ENCODE measurements at places on chromosomes 11 and 22.

- H3K4me1 ChIP-seq, result no peaks in the 10 kb centered on the region
- H3K36me3 ChIP-seq, result no peaks in the 10 kb centered on the region
- no peak overlapping the region for H3K4me3 ChIP-seq
- H3K27ac ChIP-seq, result no peak overlapping the region
- H3K27me3 ChIP-seq, result no peaks in the 10 kb centered on the region
Measured at GRCh38 chr22:44074337-44074984, 50.4 kb downstream of the PARVB start.

DNA sequence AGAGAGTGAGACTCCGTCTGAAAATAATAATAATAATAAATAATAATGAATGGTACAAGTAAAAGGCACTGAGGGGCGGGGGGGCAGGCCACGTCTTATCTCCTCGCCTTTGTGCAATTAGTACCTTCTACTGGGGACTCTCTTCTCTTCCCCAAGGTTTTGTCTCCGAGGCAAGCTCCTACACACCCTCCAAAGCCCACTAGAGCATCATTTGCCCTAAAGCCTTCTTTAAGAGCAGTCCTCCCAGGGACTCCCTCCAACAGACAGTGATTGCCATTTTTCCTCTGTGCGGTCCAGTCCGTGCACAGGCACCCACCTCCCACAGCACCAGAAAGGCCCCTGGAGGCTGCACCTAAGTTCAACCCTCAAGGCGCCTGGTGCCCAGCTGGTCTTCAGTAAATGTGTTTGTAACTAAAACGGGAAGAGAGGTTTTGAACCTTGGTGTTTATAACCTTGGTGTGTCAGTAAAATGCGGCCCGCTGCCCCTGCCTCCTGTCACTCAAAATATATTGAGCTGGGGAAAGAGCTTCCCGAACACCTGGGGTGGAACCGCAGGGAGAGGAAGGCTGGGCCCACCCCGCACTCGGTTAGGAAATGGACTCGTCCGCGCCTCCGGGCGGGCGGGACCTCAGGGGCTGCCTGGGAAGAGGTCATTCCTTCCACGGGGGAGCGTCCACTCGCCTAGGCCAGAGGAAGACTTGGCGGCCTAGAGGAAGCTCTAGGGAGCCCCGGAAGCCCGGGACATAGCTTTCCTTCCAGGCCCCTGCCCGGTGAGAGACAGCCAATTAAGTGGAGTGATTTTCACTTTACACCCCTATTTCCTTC is 4.7 kb upstream of the KDELR3 start:
- peak; percentile 61 for DNase-seq
- no peaks in the 10 kb centered on the region for H3K36me3 ChIP-seq
- no peak overlapping the region for H3K27ac ChIP-seq
- peak overlapping the region; percentile 1 for H3K4me3 ChIP-seq
- no peaks in the 10 kb centered on the region for H3K27me3 ChIP-seq
- peaks cover 15% of the 10 kb centered on the region for H3K4me1 ChIP-seq

DNA sequence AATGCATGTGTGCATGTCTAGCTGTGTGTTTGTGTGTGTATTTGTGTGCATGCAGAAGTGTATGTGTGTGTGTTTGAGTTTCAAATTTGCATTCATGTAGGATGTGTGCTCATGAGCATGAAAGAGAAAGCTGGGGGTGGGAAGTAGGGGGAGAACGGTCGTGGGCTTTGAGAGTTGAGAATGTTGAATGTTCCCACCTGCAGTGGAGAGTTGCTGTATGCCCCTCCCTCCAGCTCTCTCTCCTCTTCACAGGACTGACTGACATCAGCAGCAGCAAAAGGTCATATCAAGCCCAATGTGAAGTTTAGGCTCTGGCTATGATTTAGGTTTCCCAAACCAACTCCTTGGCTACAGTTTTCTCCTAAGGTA is 63.8 kb upstream of the RRAS2 start:
- H3K27ac ChIP-seq, result no peak overlapping the region
- no peaks in the 10 kb centered on the region for H3K36me3 ChIP-seq
- no peak for DNase-seq
- no peaks in the 10 kb centered on the region for H3K4me1 ChIP-seq
- H3K4me3 ChIP-seq, result no peak overlapping the region

DNA sequence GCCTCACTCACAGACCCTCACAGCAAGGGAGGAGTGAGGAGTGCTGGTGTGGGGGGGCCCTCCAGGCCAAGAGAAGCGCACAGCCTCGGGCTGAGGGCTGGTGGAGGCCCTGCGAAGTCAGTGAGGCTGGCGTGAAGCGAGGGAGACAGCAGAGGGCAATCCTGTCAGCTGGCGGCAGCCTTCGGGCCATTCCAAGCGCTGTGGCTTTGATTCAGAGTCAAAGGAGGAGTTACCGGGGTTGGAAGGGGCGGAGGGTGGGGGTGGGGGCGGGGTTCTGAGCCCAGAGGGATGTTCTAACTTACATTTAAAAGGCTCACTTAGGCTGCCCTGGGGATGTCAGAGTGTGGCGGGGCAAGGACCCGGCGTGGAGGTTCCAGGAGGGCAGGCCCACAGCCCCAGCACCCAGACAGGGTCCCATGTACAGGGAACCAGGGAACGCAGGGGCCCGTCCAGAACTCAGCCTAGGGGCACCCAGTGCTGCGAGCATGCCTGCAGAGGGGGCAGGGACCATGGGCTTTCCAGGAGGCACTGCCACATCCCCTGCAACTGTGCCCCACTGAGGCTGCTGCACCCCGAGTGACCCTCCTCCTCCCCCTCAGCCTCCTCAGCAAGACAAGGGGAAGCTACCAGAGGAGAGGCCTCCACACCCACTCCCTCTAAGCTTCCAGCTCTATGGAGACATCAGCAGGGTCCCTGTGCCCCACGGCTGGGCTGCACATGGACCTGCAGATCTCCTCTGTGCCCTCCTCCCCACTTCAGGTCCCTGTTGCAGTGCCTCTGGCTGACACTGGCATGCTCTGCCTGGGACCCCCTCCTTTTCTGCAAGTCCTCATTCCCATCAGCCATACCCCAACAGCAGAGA is 39.7 kb upstream of the TTLL12 start:
- no peaks in the 10 kb centered on the region for H3K27me3 ChIP-seq
- H3K4me1 ChIP-seq, result peaks cover 34% of the 10 kb centered on the region
- H3K4me3 ChIP-seq, result no peak overlapping the region
- peak; percentile 48 for DNase-seq
- H3K36me3 ChIP-seq, result no peaks in the 10 kb centered on the region

DNA sequence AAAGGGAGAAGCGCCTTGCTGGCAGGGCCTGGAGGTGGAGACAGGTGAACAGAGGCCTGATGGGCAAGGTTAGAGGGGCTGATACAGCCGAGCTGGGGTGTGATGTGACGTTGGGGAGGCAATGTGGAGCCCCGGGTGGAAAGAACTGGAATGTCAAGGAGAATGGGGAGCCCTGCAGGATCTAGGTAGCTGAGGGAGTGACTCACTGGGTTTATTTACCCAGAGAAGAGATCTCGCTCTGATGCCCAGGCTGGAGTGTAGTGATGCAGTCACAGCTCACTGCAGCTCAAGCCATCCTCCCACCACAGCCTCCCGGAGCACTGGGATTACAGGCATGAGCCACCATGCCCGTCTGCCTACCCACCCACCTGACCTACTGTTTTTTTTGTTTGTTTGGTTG is 1.9 kb upstream of the CYB5R3 start:
- H3K4me3 ChIP-seq, result no peak overlapping the region
- no peak overlapping the region for H3K27ac ChIP-seq
- H3K36me3 ChIP-seq, result no peaks in the 10 kb centered on the region
- no peak for DNase-seq

- peaks cover 5% of the 10 kb centered on the region for H3K4me1 ChIP-seq
- peak; percentile 22 for DNase-seq
- H3K27ac ChIP-seq, result peak overlapping the region; percentile 52
- no peak overlapping the region for H3K4me3 ChIP-seq
- no peaks in the 10 kb centered on the region for H3K27me3 ChIP-seq
Measured at GRCh38 chr11:14190992-14191778, 167.8 kb downstream of the RRAS2 start.

- H3K36me3 ChIP-seq, result no peaks in the 10 kb centered on the region
- DNase-seq, result no peak
- no peak overlapping the region for H3K4me3 ChIP-seq
- H3K27me3 ChIP-seq, result no peaks in the 10 kb centered on the region
- no peaks in the 10 kb centered on the region for H3K4me1 ChIP-seq
- no peak overlapping the region for H3K27ac ChIP-seq
Measured at GRCh38 chr11:15334766-15335165, 220.0 kb downstream of the INSC start.

GRCh38 chr11:64753380-64754123 is 6.2 kb downstream of the PYGM start:
- H3K27ac ChIP-seq, result no peak overlapping the region
- no peaks in the 10 kb centered on the region for H3K36me3 ChIP-seq
- H3K4me1 ChIP-seq, result peaks cover 18% of the 10 kb centered on the region
- no peaks in the 10 kb centered on the region for H3K27me3 ChIP-seq
- no peak overlapping the region for H3K4me3 ChIP-seq
- no peak for DNase-seq

DNA sequence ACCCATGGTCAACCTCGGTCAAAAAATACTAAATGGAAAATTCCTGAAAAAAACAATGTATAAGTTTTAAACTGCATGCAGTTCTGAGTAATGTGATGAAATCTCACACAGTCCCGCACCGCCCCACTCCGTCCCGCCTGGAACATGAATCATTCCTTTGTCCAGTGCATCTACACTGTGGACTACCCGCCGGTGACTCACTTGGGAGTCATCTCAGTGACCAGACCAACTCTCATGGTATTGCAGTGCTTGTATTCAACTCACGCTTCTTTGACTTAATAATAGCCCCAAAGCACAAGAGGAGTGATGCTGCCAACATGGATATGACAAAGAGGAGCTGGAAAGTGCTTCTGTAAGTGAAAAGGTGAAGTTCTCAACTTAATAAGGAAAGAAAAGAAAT is 48.8 kb downstream of the ARHGAP32 start:
- no peaks in the 10 kb centered on the region for H3K4me1 ChIP-seq
- H3K27ac ChIP-seq, result no peak overlapping the region
- no peaks in the 10 kb centered on the region for H3K36me3 ChIP-seq

DNA sequence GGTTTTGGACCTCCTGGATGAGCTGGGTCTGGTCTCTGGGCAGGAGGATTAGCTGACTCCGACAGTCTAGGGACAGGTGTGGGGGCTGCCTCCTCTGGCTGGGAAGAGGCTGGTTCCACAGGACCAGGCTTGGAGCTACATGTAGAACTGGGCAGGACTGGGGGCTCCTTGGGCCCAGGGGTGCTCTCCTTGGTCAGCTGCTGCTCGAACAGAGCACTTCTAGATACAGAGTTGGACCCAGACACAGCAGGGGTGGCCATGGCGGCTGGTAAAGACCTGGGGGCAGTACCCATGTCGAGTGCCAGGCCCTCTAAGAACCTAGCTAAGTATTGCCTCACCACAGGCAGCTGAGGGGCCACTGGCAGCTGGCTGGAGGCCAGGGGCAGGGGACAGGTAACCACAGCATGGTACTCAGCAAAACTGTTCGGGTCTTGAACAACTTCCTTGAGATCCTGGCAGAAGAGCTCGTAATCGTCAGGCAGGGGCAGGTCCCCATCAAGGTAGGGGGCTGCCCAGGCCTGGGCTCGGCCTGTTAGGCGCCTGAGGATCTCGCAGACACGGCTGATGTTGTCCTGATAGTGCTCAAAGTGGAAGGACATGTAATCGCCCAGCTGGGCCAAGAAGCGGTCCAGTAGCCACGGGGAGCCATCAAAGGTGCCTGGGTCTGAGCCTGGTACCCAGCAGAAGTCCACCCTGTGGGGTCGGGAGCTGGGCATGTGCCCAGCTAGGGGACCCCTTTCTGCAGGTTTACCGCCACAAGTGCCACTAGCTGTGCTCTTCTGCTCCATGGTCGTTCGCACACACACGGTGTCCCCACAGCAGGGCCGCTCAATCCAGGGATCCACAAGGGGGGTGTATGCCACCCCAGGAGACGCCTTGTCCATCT is 3.1 kb downstream of the GNB1L start:
- no peak overlapping the region for H3K27ac ChIP-seq
- H3K36me3 ChIP-seq, result no peaks in the 10 kb centered on the region
- no peak overlapping the region for H3K4me3 ChIP-seq
- peaks cover 20% of the 10 kb centered on the region for H3K4me1 ChIP-seq
- DNase-seq, result no peak

GRCh38 chr22:24107661-24108060 is 73.6 kb upstream of the SUSD2 start:
- H3K36me3 ChIP-seq, result no peaks in the 10 kb centered on the region
- no peak overlapping the region for H3K4me3 ChIP-seq
- no peak overlapping the region for H3K27ac ChIP-seq
- peaks cover 17% of the 10 kb centered on the region for H3K4me1 ChIP-seq

- no peak overlapping the region for H3K4me3 ChIP-seq
- H3K4me1 ChIP-seq, result peaks cover 69% of the 10 kb centered on the region
- H3K27me3 ChIP-seq, result no peaks in the 10 kb centered on the region
- no peaks in the 10 kb centered on the region for H3K36me3 ChIP-seq
- DNase-seq, result no peak
- peak overlapping the region; percentile 72 for H3K27ac ChIP-seq
Measured at GRCh38 chr11:1305501-1306056, 3.9 kb downstream of the TOLLIP start.

DNA sequence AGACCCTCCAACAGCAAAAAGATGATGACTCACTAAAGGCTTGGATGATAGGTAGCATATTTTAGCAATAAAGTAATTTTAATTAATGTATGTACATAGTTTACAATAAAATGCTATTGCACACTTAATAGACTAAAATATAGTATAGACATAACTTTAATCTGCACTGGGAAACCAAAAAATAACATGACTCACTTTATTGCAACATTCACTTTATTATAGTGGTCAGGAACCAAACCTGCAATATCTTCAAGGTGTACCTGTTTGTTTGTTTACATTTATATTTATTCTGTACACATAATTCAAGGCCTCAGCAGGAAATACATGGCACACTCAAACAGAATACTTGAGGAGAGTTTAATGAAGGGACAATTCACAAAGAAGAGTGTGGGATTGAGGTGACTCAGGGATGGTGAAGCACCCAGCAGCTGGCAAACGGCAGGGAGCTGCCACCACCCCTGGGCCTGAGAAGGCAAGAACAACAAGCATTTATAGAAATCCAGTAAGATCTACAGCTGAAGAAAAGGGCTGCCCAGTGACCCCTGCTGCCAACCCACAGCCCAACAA is 51.5 kb upstream of the POU2AF2 start:
- no peaks in the 10 kb centered on the region for H3K27me3 ChIP-seq
- no peak overlapping the region for H3K4me3 ChIP-seq
- no peak overlapping the region for H3K27ac ChIP-seq

DNA sequence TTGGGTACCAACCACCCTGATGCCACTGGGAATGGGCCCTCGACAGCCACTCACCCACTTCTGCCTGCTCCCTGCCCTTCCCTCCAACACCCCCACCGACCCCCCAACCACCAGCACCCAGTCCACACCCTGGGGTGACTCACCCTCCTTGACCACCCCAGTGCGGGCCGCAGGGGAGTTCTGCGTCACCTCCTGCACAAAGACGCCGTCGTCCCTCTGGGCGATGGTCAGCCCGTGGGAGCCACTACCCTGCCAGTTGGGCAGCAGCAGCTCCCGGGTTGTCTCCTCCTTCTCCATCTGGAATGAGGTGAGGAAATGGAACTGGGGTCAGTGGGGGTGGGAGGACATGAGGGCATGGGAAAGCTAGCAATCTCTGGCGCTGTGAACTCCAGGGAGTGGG is 10.8 kb downstream of the AHNAK start:
- DNase-seq, result no peak
- H3K4me1 ChIP-seq, result peaks cover 31% of the 10 kb centered on the region
- no peaks in the 10 kb centered on the region for H3K27me3 ChIP-seq
- H3K27ac ChIP-seq, result no peak overlapping the region
- H3K4me3 ChIP-seq, result no peak overlapping the region

- no peak overlapping the region for H3K4me3 ChIP-seq
- H3K27ac ChIP-seq, result no peak overlapping the region
- no peaks in the 10 kb centered on the region for H3K36me3 ChIP-seq
- H3K4me1 ChIP-seq, result no peaks in the 10 kb centered on the region
- no peaks in the 10 kb centered on the region for H3K27me3 ChIP-seq
- DNase-seq, result no peak
Measured at GRCh38 chr11:19430754-19431398, 190.1 kb upstream of the E2F8 start.

All from testis (tissue), 5 donors.